Stimulated activated CD4-positive, alpha-beta T cell treated with anti-CD3 and anti-CD28 coated beads, Interleukin-4, amount 100 ng/mL, for 24 hours (primary cell): ENCODE measurements at places on chromosomes 2 and 18.

DNA sequence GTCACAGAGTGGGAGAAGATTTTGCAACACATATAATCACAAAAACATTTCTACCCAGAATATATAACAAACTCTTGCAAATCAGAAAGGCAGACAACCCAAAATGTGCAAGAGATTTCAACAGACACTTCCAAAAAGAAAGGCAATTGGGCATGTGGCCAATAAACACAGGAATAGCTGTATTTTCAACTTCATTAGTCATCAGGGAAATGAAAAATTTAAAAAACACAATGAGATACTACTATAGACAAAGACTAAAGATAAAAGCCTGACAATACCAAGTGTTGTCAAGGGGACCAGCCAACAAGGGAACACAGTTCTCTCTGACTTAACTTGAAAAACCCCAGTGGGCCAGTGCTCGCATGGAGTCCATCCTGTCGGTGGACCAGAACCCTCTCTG, 40.5 kb downstream of the MTHFD2 start:
- no peak for DNase-seq

DNA sequence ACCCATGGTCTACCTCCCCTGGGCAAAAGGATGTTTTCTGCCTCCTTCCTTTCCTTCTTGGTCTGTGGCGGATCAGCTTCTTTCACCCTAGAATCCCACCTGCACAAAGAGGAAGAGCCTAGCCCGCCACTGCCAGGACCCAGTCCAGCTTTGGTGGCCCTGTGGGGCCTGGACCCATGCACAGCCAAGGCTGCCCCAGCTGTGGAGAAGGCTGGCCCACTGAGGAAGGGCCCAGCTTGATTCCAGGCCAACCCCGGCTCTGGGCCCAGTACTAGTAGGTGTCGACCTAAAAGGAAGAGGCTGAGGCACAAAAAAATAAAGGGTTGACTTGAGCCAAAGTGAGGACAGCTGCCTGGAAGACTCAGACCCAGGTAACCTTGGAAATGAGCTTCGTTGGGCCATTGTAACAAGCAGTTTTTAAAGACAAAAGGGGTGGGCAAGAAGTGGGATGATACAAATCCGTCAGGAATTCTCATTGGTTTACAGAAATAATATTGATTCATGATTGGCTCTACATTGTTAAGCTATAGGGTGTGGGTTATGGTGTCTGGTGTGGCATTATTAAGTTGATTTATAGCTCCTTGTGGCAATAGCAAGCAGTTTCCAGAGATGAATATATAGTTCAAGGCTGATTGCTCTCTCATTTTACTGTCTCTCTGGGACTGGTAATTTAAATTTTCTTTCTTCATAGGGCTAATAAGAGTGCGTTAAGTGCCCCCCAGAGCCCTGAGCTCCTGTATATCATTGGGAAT, 29.8 kb upstream of the MAL start:
- no peak for DNase-seq

GRCh38 chr2:115389898-115390565, 947.6 kb downstream of the DPP10 start:
- no peak for DNase-seq

GRCh38 chr2:150028322-150028721, 440.7 kb upstream of the MMADHC start:
- no peak for DNase-seq

DNA sequence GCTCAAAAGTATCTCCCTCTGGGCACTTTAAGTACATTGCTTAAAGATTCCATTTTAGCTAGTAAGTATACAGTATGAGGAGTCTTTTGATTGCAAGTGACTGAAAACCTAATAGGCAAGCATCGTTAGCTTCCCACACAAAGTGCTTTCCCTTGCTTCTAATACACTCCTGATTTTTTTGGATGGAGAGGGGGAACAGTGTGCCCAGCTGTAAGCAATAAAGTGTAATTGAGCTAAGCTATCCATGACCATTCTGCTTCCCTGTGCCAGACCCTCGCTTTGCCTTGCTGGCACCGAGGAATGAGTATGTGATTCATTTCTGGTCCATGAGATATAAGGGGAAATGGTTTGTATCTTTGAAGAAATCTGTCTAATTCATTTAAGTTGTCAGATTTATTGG, 3.8 kb upstream of the ZNF24 start:
- no peak for DNase-seq

- no peak for DNase-seq
Measured at GRCh38 chr2:230417436-230417835, 1.4 kb downstream of the SP100 start.

DNA sequence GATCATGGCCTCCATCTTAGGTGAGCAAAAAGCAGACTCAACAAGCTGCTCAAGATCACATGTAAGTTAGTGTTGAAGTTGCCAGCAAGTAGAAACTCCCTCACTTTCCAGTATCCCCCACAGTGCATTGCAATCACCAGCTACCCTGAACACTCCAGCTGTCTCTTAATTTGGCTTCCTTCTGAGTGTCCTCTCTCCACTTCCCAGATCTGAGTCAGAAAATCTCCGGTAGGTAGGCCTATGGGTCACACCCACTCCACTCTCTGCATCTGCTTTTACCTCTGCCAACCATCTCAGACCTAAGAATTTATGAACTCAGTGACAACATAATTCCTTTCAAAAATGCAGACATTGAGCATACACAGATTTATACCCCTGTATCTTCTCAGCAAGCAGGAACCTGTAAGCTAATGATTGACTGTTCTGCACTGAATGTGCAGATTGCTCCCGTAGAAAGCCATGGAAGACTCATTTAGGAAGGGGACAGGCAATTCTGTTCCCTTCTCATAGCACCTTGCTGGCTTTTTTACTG, 656.9 kb downstream of the EPHA4 start:
- no peak for DNase-seq

GRCh38 chr2:86485103-86485502, 43.9 kb downstream of the KDM3A start:
- peak; percentile 7 for DNase-seq

- DNase-seq = no peak
Measured at GRCh38 chr18:45569566-45570275, 45.6 kb upstream of the SLC14A2 start.

DNA sequence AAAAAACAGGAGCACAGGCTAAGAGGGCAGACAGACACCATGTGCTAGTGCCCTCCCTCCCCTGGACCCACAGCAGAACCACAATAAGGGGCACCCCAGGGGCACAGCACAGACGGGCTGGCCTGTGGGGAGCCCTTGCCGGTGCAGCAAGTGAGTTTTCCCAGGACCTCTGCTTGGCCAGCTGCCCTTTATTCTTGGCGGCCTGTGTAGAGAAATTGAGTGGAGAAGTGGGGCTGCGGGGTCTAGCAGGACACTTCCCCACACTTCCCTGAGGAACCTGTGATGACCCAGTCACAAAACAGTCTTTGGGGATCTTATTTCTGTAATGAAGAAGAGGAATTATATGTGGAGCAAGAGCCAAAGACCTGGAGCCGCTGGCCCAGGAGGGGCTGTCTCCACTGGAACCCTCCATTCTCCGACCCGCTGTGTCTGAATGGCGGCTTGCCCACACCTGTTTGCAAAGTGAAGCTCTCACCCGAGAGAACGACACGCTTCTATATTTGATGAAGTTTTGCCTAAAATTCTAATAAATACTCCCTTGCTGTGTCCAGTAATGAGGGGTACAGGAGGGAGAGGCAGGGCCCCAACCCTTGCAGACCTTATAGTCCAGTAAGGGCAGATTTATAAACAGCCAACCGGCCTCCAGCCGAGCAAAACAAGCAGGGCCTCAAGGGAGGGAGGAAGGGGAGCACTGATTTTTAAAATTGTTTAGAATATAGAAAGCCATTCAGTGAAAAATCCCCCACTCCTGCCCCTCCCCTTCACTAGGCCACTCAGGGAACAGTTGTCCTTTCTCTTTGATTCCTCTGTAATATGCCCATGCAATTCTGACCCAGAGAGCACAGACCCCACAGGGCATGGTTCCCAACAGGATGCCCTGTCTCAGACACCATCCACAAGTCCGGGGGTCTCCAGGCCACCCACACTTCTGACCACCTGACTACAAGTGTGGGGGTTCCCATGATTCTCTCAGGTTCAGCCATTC, 44.7 kb upstream of the SNED1 start:
- no peak for DNase-seq

- no peak for DNase-seq
Measured at GRCh38 chr18:12770469-12771219, 67.8 kb downstream of the PSMG2 start.

DNA sequence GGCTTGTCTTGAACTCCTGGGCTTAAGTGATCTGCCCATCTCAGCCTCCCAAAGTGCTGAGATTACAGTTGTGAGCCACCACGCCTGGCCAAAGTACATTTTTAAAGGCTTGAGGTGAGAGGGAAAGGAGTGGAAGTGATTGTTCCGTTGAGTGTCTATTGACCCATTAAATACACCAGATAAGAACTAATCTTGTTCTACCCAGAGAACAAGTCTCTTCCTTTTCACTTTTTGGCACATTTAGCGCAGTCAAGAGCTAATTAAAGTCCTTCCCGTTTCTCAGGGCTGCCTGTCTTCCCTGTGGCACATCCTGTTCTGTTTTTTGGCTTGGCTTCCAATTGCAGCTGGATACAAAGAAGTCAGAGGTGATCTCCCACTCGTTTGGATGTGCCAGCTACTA, 172.3 kb downstream of the ALPK2 start:
- DNase-seq = no peak

DNA sequence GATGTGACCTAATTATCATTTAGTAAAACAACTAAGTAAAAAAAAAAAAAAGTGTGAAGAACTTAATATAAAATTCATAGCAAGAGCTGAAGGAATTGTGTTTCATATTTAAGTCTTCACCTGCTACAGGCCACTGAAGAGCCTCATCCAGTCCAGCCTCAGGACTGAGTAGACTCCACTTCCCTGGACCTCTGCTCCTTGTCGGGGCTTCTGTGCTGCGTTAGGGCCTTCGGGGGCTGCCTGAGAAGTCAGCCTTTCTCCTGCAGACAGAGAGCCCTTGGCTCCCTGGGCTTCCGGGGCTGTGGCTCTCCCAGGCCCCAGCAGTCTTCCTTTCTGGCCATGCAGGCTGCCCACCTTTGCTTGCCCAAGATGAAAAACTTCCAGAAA, 95.5 kb downstream of the MTCL1 start:
- no peak for DNase-seq

GRCh38 chr18:45317948-45318640, 297.2 kb upstream of the SLC14A2 start:
- no peak for DNase-seq

DNA sequence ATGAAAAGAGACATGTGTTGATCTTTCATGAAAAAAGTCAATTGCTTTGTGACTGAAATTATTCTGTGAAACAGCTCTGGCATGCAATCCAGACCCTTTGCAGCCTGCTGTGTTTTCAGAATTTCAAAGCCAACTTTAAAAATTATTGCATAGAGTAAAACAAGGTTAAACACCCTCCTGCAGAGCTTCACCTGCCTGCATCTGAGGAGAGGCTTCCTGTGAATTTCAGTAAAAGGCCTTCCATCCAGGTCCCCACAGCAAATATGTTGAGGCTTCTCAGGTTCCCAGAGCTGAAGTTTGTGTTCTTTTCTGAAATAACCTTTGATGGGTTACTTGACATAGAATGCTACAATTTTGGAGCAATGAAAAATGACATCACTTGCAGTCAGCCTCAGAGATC, 4.1 kb downstream of the XIRP2 start:
- DNase-seq = no peak

DNA sequence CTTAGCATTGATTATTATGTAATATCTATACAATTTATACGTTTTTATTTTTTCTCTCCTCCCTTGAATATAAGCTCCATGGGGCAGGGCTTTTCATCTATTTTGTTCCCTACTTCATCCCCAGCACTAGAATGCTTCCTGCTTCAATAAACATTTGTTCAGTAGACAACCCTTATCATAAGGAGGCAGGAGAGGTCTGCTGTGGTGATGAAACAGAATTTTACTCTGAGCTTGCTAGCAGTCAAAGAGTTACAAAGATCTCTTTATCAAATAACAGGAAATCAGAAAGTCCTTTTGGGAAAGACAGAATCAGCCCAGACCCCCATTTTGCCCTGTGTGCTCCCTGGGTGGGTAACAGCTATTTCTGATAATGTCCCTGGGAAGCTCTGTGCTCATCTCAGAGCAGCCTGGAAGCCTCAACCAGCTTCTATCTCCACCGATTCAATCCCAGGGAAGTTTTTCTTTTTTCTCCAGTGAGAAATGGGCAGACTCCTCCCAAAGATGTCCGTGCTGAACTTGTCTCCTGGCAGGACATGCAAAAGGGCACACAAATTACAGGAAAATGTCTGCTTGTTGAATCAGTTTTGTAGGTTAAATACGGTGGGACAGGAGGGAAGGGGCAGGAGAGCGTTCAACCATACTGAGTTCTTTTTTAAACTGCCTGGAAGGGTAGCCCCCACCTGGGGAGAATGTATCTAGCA, 84.7 kb upstream of the PKDCC start:
- DNase-seq = no peak

DNA sequence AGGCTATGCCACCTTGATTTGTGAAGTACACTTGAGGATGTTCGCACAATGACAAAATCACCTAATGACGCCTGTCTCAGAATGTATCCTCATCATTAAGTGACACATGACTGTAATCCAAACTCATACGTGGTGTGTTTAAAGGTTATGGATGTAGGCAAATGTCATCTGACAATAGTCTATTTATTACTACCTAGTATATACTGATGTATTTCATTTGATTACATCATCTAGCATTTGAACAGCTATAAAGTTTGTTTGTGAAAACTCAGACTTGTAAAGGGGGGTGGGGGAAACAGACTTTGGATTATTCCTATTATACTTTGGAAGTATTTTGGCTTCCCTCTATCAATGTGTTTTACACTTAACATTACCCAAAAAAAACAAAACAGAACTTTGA, 129.9 kb downstream of the TANC1 start:
- no peak for DNase-seq

DNA sequence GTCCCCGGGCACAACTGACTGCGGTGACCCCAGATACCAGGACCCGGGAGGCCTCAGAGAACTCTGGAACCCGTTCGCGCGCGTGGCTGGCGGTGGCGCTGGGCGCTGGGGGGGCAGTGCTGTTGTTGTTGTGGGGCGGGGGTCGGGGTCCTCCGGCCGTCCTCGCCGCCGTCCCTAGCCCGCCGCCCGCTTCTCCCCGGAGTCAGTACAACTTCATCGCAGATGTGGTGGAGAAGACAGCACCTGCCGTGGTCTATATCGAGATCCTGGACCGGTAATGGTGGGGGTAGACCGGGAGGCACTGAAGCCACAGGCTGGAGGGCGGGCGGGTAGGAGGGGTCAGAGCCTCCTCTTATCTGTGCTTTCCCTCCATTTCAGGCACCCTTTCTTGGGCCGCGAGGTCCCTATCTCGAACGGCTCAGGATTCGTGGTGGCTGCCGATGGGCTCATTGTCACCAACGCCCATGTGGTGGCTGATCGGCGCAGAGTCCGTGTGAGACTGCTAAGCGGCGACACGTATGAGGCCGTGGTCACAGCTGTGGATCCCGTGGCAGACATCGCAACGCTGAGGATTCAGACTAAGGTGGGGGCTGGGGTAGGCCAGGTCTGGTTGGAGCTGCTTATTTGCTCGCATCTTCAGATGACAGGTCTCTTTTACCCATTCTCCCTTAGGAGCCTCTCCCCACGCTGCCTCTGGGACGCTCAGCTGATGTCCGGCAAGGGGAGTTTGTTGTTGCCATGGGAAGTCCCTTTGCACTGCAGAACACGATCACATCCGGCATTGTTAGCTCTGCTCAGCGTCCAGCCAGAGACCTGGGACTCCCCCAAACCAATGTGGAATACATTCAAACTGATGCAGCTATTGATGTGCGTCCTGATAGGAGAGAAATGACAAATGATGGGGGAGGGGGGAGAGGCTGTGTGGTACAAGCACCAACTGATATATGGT, 780 bp downstream of the HTRA2 start:
- DNase-seq = peak; percentile 44
